Activated CD4-positive, alpha-beta T cell treated with anti-CD3 and anti-CD28 coated beads for 36 hours (primary cell): ENCODE measurements at places on chromosomes 3 and 15. TPM values are rescaled to one million over a fixed set of nuclear protein-coding genes. Genes with fewer than 3 reads are reported as not detected.

GRCh38 chr15:78404125-78404524 lies 33.9 kb upstream of the IREB2 start:
- DNase-seq: no peak
- no peak overlapping the region for H3K27ac ChIP-seq
- H3K4me1 ChIP-seq: no peaks in the 10 kb centered on the region
- H3K36me3 ChIP-seq: no peaks in the 10 kb centered on the region
- H3K27me3 ChIP-seq: peaks cover 2% of the 10 kb centered on the region
- H3K4me3 ChIP-seq: no peak overlapping the region

Gene ATP13A5
- not detected for total RNA-seq

Gene FOXB1
- 0.56 TPM for total RNA-seq

- peaks cover 3% of the 10 kb centered on the region for H3K27me3 ChIP-seq
- peak overlapping the region; percentile 51 for H3K27ac ChIP-seq
- peaks cover 12% of the 10 kb centered on the region for H3K4me1 ChIP-seq
These were observed 571 bp downstream of the FES start for GRCh38 chr15:90884719-90885431.

- no peaks in the 10 kb centered on the region for H3K4me1 ChIP-seq
- H3K4me3 ChIP-seq: no peak overlapping the region
- no peaks in the 10 kb centered on the region for H3K27me3 ChIP-seq
- no peak for DNase-seq
- no peak overlapping the region for H3K27ac ChIP-seq
These were observed 6.1 kb upstream of the HGD start for GRCh38 chr3:120688121-120688520.

Gene MYL3
- total RNA-seq: not detected
